ENCODE measurements at places on chromosomes 11 and 22. TPM values are rescaled to one million over a fixed set of nuclear protein-coding genes. Genes with fewer than 3 reads are reported as not detected.

- DNase-seq, result no peak
These were observed 42.5 kb downstream of the SFI1 start for GRCh38 chr22:31538815-31539214.

DNA sequence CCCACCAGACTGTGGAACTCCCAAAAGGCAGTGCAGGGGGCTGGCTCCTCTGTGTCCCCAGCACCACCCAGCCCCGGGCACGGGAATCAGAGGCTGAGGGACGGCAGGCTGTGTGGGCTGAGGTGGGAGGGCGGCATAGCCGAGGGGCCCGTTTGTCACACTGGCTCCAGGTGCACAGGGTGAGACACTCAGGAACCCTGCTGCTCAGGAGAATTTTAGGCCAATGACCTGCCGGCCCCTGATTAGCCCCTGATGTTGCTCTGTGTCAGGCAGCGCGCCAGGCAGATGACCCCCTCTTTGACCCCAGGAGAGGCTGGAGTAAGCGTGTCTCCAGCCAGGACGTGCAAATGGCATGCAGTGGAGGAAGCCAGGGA, 52.7 kb downstream of the RTL6 start:
- DNase-seq, result no peak

GRCh38 chr11:46686886-46687795, 13.3 kb downstream of the ARHGAP1 start:
- DNase-seq, result no peak

GRCh38 chr11:100964435-100964834, 165.2 kb downstream of the PGR start:
- DNase-seq, result no peak

GRCh38 chr11:8584082-8584481, 9.9 kb downstream of the STK33 start:
- no peak for DNase-seq

DNA sequence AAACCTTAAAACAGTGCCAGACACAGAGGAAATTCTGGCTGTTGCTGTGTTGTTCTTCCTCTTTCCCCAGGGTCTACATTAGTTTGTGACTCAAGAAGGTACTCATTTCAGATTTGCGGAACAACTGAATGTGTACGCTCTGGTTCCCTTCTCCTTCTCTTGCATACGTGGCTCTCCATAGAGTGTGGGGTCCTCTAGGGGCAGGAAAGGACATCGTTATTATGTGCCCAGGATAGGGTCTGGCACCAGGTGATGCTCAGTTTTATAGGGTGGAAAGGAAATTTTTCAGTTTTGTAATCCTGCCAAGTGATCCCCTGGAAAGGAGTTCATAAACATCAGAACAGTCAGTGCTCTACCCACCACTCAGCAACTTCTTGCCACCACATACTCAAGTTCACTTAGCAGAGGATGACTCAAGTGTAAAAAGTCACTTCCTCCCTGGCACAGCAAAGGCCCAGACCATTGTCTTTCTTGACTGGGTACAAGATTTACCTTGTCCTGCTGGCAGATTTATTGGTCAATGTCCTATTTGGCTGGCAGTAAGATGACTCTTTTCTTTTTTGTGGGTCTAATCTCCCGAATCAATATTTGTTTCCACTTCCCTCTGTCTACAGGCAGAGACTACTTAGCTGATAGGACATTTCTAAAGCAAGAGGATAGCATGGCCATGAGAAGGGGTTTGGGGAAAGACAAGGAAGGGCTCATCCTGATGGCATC, 246.0 kb upstream of the TENM4 start:
- no peak for DNase-seq

- no peak for DNase-seq
These were observed 78.9 kb upstream of the MTMR2 start for GRCh38 chr11:96002754-96003290.

DNA sequence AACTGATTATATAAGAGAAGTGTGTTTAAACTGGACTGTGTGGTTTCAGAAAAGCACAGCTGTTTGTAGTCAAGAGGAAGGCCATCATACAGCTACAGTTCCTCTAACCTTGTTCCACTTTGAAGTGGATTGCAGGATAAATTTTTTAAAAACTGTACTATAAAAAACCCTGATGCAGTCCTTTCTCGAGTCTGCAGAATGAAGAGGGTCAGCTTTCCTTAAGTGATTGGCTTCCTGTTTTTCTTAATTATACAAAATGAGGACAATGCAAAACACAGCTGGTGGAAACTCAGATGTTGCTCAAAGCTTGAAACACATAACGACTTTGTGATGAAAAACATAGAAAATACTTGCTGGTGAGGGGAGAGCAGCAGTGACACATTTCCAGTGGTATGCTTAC, 1060.5 kb downstream of the DLG2 start:
- DNase-seq, result no peak

GRCh38 chr11:71482746-71483364, 29.9 kb downstream of the NADSYN1 start:
- no peak for DNase-seq

- no peak for DNase-seq
These were observed 60.3 kb upstream of the POU2AF2 start for GRCh38 chr11:111185266-111185665.

DNA sequence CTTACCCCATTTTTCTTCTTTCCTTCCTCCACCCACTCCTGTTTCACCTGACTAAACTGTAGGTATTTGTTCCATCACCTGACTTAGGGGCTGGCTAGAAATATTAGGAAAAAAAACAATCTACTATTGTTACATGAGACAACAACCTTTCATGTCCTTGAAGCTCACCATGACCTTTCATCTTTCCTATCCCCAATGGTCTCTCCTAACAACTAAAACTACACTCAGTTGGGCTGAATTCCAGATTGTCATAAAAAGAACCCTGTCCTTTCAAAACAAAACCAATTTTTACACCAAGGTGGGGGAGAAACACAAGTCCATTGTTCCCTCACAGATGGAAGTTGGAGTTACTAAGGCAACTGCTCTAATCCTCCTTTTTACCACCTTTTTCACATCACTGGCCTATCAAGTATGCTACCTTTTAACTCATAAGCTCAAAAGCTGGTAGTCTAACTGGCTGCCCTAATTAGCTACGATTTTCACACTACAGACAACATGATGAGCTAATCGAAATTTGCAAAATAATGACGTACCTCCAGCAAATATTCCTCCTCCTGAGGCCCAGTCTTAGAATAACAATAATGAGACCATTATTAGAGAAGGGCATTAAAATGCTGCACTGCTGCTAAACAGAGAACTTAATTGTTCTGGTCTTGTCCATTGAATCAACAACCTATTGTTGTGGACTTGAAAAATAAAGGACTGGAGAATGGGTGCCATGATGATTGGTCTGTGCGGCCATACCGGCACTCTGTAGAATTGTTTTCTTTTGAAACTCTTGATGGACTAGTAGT, 46.5 kb upstream of the SOX6 start:
- DNase-seq, result no peak

DNA sequence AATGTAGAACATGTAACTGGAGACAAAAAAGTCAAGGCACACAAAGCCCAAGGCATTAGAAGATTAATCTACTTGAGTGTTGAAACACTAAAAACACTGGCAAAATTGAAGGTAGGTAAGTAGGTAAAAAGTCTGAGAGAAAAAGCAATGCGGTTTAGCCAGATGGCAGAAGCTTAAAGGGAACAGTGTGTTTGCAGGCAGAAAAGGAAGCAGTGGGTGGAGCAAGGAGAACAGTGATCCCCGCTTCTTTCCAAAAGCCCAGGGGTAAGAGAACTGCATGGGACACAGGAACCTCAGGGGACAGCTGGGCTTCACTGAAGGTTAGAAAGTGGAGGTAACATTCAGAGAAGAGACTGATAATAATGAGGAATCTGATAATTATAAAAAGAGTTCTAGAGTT, 16.0 kb downstream of the MRE11 start:
- DNase-seq, result no peak

DNA sequence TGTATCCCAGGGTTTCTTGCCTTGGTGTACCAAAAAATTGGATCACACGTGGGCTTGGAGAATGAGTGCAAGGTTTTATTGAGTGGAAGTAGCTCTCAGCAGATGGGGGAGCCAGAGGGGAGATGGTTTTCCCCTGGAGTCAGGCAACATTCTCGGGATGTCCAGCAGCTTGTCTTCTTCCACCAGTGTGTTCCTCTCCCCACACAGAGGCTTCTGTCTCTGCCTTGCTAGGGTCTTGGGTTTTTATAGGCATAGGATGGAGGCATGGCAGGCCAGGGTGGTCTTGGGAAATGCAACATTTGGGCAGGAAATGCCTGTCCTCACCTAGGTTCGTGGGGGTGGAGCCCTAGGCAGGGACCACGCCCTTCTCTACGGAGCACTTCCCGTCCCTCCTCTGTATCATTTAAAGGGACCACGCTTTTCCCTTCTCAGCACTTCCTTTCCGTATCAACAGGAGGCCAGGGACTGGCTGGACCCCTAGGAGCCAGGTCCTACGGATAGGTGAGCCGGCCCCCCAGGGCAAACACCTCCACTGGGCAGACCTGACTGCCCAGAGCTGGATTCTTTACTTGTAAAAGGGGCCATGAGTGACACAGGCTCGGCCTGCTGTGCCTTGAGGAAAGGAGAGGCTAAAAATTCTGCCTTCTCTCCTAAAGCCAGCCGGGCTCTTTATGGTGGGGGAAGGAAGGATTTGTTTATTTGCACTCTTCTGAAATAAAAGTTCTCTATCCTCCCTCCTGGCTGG, 55.3 kb upstream of the CCDC188 start:
- peak; percentile 80 for DNase-seq

DNA sequence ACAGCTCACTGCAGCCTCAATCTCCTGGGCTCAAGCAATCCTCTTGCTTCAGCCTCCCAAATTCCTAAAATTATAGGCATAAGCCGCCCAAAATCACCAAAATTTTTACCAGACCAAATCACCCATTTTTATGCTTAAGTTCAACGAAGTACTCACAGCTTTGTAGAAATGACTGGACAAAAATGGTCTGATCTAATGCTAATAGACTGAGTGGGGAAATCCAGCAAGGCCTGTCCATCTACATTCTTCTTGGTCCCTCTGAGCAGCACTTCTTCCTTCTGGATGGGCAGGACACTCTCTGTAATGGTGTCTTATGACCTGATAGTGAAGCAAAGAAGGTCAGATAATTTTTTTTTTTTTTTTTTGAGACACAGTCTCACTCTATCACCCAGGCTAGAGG, 18.7 kb upstream of the OR6X1 start:
- no peak for DNase-seq

DNA sequence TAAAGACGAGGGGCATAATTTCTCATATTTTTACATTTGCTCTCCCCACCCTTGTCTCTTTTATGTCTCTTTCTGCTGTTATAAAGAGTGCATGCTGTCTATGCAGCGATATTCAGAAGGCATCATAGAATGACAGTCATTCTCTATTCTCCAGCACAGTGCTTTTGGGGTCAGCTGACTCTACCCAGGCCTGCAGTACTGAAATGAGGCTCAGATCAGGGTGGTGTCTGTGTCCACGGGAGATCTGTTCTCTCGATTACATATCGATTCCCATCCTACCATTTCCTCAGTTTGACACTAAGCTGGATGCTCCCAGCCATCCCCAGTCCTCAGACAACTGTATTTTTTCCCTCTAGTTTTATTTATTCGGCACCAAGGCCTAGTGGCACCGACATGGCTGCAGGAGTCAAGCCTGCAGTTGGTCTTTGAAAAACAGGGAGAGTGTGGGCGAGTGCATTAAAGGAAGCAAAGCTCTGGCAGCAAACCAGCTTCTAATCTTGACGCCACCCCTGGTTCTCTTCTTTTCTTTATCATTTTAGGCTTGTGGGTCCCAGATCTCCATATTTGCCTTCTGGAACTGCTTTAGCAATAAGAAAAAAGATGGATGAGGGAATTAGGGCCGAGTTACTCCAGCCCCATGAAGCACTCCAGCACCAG, 71.6 kb upstream of the PICALM start:
- DNase-seq, result no peak

- no peak for DNase-seq
These were observed 13.2 kb downstream of the THY1 start for GRCh38 chr11:119409731-119410130.

GRCh38 chr11:76621868-76622267, 48.7 kb downstream of the LRRC32 start:
- DNase-seq, result no peak

DNA sequence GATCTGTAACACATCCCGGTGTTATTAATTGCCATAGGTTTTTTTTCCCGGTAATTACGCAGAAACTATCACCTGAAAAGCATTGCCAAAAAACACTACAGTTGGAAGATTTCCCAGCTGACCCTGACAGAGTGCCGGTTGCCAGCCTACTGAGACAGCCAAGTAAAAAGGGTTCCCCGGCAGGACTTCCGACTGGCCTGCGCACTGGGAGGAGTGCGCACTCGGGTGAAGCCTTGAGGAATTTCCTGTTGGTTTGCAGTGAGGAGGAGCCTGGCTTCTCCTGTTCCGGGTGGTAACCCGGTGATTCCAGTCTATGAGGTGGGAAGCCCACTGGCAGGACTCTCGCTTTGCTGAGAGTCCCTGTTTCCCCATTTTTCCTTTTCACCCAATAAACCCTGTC, 52.1 kb downstream of the CNTF start:
- DNase-seq, result no peak

GRCh38 chr22:31229402-31230079, 17.4 kb downstream of the LIMK2 start:
- peak; percentile 47 for DNase-seq

DNA sequence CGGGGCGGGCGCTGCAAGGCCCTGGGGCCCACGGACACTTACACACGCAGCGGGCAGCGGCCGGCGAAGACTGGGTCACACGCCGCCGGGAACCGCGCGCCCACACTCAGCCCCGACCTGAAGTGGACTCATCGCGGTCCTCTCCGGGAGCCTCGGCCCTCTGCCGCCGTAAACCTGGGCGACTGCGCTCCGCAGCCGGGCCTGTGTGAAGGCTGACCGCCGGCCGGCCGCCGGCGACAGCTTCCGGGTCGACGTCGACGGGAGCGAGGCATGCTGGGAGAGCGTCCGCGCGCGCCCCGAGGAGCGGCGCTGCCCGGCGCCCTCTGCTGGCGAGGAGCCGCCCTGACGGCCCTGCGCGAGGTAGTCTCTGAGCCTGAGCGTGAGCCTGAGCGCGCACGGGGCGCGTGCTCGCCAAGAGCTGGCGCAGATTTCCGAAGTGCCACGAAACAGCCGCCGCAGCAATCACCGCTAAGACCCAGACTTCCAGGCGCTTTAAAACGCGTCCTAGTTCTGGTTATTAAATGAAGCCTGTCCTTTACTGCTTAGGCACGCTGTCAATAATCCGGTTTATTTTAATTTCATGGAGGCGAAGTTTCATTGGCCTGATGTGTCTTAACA, at the start of gene SNX19:
Gene SNX19 (minus strand): TSS at position 242 of the 618 bp plus-strand sequence. CDS start 540 bp downstream, outside the sequence.
- peak; percentile 83 for DNase-seq

Gene SLC2A11
- total RNA-seq, result 4.6 TPM

Gene PATE4
- total RNA-seq, result not detected

Gene MMP8
- not detected for total RNA-seq

Gene ME3
- 0.18 TPM for total RNA-seq

Gene RPLP2
- 1,147 TPM for total RNA-seq

Gene SCGB2A2
- total RNA-seq, result not detected

Gene BIK
- total RNA-seq, result not detected

Gene ANKRD49
- 13.3 TPM for total RNA-seq

Gene TEX12
- total RNA-seq, result 0.35 TPM

Gene MMP10
- not detected for total RNA-seq

Gene MFNG
- total RNA-seq, result 0.08 TPM

Gene ADORA2A
- total RNA-seq, result not detected

Gene TRIM48
- not detected for total RNA-seq

All from H4 (cell line).